ENCODE measurements at places on chromosomes 4 and X.

DNA sequence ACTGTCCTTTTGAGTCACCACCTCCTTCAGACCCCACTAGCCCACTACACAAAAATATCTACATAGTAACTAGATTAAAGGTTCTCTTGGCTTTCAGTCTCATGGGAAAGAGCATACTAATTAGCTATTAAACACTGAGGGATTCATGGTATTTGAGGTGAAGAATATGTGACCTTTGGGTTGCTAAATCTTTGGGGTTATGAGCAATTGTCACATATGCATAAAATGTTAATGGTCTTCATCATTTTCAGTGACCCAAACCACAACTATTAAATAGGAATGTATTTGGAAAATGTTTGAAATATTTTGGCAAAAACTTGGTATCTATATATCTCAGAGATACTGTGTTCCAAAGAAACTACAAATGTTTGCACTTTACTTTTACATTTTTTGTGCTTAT, 365.1 kb downstream of the MAGEB5 start:
- DNase-seq, result peak; percentile 79

GRCh38 chr4:155073852-155074251, 134.6 kb upstream of the NPY2R start:
- no peak for DNase-seq

DNA sequence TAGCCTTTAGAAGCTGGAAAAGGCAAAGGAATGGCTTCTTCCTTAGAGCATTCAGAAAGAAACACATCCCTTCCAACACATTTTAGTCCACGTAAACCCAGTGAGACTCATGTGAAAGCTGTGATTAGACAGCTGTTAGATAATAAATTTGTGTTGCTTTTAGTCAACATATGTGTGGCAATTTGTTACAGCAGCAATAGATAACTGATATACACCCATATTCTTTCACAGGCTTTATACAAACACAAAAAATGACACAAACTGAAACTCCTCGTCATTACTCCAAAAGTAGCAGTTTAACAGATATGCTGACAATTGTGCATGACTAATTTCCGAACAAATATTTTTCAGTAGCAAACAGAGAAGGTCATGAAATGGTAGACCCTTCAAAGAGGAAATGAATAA, 65.3 kb downstream of the ANTXR2 start:
- DNase-seq, result no peak

DNA sequence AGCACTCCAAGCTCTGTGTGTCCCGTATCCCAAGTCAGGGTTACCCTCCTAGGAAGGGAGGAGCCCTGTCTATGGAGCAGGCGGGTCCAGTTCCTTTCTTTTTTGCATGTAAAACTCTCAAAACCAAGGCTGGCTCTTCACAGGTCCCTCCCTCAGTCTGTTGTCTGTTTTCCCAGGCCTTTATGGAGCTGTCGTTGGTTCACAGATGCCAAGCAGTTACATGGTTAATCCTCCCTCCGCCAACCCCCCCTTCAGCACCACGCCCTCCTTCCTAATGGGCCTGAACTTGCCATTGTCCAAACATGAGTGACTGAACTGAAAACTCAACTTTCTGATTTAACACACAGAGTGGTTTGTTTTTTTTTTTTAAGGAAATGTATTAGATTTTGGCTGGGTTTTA, 148.3 kb downstream of the STOX2 start:
- DNase-seq, result no peak

DNA sequence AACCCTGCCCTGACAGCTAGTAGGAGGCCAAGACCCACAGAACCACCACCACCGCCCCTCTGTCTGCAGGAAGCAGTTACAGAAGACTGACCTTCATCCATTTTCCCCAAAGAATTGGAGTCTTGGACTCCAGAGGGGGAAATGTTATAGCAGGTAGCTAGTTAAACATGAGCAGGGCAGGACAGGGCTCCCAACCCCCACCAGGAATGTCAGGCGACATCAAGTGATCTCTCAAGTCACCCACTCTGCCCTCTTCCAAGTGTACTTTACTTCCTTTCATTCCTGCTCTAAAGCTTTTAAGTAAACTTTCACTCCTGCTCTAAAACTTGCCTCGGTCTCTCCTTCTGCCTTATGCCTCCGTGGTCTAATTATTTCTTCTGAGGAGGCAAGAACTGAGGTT, 17.1 kb upstream of the AADAT start:
- no peak for DNase-seq

GRCh38 chr4:77734928-77735327, 84.2 kb downstream of the CNOT6L start:
- peak; percentile 62 for DNase-seq

DNA sequence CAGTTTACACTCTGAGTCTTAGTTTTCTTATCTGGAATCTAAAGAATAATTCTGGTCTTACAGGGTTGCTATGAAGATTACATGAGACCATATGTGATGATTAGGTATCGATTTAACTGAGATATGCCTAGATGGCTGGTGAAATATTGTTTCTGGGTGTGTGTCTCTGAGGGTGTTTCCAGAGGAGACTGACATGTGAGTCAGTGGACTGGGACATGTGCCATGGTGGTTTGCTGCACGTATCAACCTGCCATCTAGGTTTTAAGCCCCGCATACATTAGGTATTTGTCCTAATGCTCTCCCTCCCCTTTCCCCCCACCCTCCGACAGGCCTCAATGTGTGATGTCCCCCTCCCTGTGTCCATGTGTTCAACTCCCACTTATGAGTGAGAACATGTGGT, 186.0 kb upstream of the CXorf66 start:
- DNase-seq, result no peak

DNA sequence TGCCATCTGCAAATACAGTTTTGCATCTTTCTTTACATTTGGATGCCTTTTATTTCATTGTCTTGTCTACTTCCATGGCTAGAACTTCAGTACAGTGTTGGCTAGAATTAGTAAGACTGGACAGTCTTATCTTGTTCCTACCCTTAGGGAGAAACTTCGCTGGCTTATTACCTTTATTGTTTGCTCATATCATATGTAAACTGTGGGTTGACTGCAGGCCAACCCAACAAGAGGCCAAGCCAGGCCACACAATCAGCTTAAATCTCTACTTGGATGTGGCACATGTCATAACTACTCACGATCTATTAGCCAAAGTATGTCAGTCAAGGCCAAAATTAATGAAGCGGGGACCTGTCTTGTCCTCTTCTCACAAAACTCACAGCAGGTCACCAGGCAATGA, 144.1 kb downstream of the THOC2 start:
- DNase-seq, result no peak

DNA sequence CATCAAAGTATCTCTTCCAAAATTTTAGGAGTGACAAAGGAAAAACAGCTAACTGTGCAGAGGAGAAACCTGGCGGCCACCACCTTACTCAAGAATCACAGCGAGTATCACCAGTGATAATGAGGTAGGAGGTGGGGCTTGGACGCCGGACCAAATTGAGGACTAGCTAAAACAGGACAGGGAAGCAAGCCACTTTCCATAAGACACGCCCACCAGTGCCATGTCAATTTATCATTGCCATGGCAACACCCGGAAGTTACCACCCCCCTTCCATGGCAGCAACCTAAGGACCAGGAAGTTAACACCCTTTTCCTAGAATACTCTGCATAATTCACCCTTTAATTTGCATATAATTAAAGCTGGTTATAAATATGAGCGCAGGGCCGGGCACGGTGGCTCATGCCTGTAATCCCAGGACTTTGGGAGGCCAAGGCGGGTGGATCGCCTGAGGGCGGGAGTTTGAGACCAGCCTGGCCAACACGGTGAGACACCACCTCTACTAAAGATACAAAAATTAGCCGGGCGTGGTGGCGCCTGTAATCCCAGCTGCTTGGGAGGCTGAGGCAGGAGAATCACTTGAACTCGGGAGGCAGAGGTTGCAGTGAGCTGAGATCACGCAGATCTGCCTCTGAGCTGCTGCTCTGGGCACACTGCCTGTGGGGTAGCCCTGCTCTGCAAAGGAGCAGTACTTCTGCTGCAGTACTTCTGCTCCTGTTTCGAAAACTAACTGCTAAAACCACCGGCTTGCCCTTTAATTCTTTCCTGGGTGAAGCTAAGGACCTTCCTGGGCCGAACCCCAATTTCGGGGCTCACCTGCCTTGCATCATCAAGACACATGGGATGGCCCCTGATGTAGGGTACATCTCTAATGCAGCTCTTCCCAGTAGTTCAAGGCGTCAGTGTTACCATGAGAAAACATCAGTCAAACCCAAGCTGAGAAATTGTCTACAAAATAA, 116.7 kb downstream of the HMX1 start:
- no peak for DNase-seq

DNA sequence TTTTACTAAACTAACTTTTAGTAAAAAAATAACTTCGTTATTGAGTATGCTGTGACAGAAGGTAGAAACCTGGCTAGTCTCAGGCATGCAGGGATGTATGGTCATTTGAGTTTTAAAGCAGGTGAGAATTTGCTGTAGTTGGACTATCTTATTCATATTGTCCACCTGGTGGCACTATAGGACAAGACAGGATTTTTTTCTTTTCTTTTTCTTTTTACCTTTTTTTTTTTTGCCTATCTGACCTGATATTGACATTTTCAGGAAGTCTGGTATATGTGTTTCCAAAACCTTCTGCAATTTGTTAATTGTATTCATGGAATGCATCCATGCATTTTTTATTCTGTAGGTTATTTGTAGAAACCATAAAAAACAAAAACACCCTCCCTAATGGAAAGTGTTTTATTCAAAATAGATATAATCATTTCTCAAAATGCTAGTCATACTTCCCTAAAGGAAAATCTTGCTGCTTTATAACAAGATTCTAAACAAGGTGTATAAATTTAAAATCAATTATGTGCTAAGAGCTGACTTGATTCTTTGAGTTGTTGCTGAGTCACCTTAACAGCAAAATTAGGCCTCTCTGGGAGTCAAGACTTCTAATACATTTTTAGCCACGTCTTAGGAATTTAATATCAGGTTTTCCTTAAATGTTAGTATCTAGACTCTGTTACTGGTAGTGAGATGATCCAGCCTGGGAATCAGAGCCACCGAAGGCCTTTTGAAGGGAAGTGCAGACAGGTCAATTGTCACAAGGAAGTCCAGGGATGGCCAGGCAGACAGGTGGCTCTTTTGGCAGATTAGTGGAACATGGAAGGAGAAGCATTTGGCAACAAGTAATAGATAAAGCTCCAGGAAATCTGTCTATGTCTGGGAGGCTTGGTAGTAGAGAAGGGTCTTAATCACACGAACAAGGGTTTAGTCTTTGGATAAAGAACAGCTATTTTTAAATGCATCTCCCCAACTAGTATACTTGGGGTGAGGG, 201.3 kb upstream of the GNPDA2 start:
- DNase-seq, result peak; percentile 21

DNA sequence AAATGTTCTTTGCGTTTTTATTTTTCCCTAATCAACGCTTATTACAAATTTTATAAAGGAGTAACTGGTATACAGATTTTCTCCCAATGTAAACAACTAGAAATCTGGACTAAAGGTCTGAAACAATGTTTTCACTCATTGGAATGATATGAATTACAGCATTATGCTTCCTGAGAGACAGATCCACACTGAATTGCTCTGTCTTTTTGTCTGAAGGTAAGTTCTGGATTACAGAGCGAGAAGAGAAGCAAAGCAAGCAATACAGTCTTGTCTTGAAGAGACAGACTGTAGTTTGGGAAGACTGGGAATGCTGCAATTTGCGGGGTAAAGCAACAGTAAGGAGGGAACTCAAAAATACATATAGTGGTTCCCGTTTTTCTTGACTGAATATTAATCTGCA, 262.2 kb upstream of the PABPC4L start:
- DNase-seq, result no peak

GRCh38 chr4:132827522-132827921, 321.6 kb upstream of the PCDH10 start:
- no peak for DNase-seq

All from fibroblast of upper back skin (primary cell).